ENCODE measurements at places on chromosomes 16 and 17.

DNA sequence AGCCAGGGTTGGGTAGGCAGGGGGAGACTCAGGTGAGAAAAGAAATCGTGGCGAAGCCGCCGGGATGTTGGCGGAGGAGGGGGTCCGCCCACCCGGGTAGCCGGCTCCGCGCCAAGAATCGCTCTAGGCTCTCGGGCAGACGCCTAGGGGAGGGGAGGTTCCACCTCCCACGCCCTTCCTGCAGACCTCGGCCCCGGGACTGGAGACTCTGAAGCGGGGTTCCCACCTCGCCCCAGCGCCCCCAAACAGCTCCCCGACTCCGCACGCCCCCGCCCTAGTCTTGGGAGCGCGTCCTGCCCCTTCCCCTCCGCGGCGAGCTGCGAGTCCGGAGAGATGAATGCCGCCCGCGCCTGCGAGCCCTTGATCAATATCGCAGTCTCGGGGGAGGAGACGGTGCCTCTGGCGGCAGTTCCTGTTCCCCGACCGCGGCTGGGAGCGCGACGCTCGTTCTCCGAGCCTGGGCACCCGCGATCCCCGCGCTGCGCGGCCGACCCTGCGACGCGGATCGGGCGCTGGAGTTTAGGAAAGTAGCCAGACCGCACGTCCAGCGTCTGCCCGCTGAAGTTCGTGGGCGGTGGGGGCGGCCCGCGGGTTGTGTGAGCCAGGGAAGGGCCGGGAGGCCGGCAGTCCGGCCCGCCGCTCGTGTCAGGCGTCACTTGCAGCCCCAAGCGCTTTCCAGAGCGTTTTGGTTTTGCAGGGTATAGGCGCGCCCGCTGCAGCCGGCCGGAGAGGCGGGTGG lies 790 bp downstream of the CRHR1 start:
- peak; percentile 32 for DNase-seq

- no peak for DNase-seq
Observed at GRCh38 chr17:8753976-8754440, 4.3 kb downstream of the SPDYE4 start.

- no peak for DNase-seq
Observed at GRCh38 chr16:50535506-50536257, 12.5 kb upstream of the NKD1 start.

DNA sequence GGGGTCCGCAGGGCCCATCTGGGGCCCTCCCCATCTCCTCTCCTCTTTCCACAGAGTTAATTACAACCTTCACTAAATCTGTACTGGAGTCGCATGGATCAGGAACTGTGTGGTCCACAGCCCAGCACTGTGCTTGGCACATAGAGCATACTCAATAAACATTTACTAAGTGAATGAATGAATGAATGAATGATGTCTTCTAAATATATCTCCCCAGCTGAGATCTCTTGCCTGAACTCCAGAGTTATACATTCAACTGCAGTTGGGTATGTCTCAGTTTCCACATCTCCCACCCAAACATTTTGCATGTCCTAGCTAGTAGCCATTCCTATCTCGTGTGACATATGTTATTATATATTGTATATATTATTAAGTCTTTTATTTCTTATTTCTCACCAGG lies 28.7 kb upstream of the IL21R start:
- DNase-seq: no peak

GRCh38 chr17:67400193-67400592 lies 23.1 kb downstream of the PITPNC1 start:
- DNase-seq: no peak

DNA sequence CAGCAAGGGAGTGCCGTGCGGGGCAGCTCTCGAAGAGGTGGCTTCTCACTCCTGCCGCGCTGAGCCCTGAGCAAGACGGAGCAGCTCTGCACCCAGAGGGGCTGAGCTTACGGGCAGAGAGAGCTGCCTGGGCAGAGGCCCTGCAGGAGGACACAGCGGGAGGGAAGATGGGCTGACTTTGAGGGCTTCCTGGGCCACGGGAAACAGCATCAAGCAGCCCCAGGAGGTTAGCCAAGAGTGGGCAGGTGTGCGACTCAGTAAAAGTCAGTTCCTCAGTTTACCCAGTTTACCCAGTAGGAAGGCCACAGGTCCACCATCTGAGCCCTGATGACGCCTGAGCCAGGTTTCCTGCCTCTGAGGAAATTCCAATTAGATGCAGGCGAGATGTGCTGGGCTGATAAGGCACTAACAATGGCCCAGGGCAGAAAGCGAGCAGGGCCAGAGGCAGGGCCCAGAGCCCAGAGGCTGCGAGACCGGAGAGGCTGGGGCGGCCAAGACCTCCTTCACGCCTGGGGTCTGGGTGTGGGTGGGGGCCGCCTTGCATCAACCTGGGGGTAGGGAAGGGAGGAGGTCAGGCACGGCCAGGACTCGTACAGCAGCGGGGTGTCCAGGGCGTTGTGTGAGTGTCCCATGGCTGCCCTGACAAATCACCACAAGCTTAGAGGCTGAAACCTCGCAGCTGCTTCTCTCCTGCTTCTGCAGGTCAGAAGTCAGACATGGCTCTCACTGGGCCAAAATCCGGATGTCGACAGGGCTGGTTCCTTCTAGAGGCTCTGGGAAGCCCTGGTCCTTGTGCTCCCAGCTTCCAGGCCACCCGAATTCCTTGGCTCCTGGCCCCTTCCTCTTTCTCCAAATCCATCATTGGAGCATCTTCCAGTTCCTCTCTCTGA lies 32.0 kb upstream of the CIBAR2 start:
- no peak for DNase-seq

- no peak for DNase-seq
Observed at GRCh38 chr16:83842291-83842690, 34.5 kb downstream of the HSBP1 start.

DNA sequence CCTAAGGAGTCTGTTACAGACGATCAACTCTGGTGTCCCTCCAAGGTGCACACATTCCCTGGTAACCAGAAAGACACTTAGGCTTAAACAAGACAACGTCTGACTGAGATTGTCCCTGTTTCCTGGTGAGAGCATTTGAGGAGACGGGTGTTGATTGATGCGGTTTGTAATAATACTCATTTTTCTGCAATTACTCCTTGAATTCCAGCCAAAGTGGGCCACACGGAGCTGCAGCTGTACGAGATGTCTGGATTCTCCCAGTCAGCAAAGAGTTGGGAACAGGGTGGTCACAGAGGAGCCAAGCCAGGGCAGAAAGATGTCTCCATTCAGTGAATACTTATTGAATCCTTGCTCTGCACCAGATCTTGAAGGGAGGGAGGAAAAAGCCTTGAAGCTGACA lies 30.9 kb upstream of the CES5A start:
- no peak for DNase-seq
